Inflammatory macrophage (primary cell): ENCODE measurements at places on chromosomes 2 and 18.

GRCh38 chr2:239830121-239831000 lies 194.8 kb downstream of the NDUFA10 start:
- DNase-seq = peak; percentile 74

DNA sequence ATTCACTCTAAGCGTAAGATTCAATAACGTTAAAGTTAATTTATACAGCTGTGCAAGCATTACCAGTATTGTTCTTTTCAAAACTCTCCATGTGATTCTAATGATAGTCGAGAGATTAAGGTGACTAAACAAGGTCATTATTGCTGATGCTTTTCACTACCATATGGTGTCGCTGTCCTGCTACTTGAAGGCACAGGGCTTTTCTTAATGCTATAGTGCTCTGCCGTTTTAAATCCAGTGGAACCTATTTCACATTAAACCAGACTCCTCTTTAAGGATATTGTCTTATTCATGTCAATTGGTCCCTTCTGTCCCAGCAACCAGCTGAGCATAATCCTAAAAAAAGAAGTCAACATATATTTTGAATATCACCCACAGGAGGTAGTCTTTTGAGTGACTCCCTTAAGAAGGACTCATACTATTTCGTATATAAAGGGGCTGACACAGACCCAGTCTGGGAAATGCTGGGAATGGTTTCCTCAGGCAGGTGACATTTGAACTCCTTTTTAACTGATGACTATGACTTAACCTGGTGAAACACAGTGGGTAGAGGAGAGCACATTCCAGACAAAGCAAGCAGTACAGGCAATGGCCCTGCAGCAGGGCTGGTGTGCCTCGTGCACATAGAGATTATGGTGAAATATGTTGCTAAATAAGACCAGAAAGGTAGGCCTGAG lies 53.9 kb upstream of the CYTIP start:
- DNase-seq = peak; percentile 61

DNA sequence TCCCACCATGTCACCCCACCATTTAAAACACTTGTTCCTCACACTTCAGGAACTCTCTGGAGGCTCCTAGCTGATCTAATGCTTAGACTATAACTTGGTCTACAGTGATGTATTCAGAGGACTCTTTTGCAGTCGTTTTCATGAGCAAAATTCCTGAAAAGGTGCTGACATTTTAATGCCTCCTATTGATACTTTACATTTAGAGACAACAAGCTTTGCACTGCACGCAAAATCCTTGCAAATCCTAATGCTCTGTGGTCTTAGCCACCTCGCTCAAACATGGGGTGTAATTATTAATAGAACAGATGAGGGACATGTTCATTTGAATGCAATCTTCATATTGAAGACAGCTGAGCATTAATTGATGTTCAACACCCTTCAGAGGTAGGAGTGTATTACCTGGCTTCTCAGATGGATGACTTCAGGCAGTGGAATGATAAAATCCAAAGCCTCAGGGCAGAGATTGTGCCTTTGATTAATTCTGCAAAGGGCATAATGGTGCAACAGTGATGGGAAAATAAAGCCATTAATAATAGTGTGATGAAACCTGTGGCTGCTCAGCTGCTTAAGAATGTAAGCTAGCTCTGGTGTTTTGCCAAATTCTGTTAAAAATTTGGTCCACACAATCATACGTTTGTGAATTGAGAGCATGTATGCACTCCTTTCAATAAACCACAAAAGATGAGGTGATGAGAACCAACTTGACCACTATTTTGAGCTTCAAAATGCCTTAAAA lies 5.4 kb downstream of the CTAGE1 start:
- DNase-seq = no peak

- DNase-seq = no peak
Measured at GRCh38 chr2:109120166-109120565, 8.8 kb upstream of the SH3RF3 start.

DNA sequence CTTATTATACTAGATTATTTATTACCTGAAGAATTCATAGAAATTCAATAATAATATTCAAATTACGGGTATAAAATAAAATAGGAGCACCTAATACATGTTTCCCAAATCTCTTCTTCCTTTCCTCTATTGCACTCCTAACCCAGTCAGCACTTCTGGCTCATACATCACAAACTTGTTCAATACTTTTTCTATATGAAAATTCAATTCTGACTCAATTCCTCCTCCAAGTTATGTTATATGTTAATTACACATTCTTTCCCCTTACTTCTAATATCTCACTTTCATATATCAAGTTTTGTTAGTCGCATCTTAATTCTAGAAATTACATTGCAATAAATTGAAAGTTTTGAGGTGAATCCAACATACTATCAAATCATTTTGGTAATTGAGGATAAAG lies 17.9 kb upstream of the COL3A1 start:
- DNase-seq = no peak

DNA sequence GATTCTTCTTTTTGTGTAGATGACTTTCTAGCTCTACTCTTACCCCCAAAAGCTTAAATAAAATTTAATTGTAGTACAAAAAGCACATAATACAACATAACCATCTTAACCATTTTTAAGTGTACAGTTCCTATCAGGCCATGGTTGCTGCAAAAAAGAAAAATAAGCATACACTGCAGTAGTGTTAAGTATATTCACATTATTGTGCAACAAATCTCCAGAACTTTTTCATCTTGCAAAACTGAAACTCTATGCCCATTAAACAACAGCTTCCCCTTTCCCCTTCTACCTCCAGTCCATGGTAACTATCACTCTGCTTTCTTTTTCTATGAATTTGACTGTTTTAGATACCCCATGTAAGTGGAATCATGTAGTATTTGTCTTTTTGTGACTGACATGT lies 18.1 kb downstream of the PPM1B start:
- DNase-seq = peak; percentile 73

- no peak for DNase-seq
Measured at GRCh38 chr2:39730276-39730675, 48.8 kb downstream of the THUMPD2 start.

GRCh38 chr2:71928734-71929481 lies 218.8 kb downstream of the CYP26B1 start:
- DNase-seq = no peak

GRCh38 chr2:154692927-154693326 lies 5.6 kb upstream of the KCNJ3 start:
- no peak for DNase-seq

- DNase-seq = no peak
Measured at GRCh38 chr2:75800456-75800855, 89.7 kb upstream of the GCFC2 start.

DNA sequence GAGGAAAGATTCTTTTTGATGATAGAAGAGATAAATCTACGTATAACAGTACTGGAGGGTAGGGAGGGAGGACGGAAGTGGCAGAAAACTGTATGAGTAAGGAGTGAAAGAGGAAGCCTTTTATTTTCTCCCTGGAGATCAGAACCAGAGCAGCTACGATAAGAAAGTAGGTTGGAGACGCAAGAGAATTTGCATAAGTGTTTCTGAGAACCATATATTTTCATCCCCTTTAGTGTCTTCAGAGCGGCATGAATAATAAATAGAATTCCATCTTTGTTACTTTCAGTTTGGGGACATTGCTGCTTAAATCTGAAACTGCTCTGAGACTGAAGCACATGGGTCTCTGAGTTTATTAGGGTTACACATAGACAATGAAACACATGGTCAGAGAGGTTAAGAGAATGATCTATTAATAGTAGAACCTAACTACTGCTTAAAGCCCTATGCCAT lies 230.2 kb upstream of the TNP1 start:
- peak; percentile 33 for DNase-seq

- no peak for DNase-seq
Measured at GRCh38 chr2:198214114-198214596, 409.8 kb downstream of the PLCL1 start.

DNA sequence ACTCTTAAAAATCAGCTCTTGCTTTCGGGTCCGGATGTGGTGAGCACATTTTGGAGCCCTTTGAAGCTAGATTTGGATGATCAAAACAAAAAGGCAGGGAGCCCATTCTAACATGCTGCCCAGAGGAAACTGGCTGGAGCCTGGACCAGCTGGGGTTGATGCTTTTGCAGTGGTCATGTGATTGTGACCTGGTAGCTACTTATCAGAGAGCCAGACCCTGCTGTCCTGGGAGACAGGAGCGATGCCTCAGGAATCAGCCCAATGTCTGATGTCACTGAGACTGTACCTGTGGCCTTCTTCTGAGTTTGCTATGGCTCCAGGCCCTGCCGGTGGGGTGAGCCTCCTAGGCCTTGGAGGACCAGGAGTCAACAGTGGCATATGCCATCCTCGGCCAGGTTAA lies 18.7 kb upstream of the SCLY start:
- no peak for DNase-seq
